Pulmonary artery endothelial cell (primary cell): ENCODE measurements at places on chromosomes 7 and 10. TPM values are rescaled to one million over a fixed set of nuclear protein-coding genes. Genes with fewer than 3 reads are reported as not detected.

DNA sequence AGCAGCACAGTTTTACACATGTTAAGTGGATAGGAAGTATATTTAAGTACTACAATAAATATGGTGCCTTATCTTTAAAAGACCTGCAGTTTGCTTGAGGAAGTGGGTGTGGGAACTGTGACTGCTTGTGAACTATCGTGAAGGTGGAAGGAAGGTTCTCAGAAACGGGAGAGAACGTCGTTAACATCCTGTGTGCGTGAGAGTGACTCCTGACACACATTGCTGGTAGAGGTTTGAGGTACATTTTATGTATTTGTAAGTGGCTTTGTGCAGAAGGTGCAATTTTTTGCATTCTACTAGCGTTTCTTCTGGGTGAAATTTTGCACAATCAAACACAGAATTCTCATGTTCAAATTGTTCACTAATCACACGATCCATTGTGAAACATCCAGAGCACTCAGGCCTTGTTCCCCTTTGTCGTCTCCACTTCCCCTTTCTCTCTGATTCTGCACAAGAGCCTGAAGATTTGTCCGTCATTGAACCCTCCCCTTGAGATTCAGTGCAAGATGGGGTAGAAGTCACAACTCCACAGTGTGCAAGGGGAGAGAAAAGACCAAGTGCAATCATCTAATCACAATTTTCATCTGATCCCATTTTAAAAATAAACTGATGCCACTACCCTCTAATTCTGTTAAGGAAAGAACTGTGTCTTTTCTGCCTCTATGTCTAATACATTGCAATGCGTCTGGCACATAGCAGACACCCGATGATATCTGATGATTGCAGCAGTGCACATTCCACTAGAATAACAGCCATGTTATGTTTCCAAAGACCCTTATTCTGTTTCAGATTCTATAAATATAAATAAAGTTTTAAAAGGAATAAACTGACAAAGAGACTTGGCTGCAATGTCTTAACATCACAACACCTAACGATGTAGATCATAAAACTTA, 279.9 kb downstream of the NEBL start:
- DNase-seq, result no peak

The CCDC186 gene
- total RNA-seq, result 12.8 and 15.7 TPM in 2 replicates

The SEMA3E gene
- 0.04 TPM in 1 of 2 replicates, not detected in the other for total RNA-seq

DNA sequence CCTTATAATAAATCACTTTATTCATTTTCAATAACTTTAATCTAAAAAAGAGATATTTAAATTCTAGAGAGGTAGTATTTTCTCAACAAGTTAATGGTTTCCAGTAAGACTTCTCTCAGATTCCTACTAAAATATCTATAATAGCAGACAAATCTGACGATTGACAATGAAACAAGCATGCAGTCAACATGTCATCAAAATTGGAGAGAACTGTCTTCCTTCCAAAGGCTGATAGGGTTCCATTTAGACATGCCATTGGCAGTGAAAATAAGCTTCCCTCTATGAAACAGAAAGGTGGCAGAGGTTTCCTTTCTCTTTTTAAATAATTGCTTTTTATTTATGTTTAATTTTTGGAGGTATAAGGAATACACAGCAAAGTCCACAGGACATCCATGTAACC, 217.1 kb downstream of the POM121L12 start:
- DNase-seq, result no peak

DNA sequence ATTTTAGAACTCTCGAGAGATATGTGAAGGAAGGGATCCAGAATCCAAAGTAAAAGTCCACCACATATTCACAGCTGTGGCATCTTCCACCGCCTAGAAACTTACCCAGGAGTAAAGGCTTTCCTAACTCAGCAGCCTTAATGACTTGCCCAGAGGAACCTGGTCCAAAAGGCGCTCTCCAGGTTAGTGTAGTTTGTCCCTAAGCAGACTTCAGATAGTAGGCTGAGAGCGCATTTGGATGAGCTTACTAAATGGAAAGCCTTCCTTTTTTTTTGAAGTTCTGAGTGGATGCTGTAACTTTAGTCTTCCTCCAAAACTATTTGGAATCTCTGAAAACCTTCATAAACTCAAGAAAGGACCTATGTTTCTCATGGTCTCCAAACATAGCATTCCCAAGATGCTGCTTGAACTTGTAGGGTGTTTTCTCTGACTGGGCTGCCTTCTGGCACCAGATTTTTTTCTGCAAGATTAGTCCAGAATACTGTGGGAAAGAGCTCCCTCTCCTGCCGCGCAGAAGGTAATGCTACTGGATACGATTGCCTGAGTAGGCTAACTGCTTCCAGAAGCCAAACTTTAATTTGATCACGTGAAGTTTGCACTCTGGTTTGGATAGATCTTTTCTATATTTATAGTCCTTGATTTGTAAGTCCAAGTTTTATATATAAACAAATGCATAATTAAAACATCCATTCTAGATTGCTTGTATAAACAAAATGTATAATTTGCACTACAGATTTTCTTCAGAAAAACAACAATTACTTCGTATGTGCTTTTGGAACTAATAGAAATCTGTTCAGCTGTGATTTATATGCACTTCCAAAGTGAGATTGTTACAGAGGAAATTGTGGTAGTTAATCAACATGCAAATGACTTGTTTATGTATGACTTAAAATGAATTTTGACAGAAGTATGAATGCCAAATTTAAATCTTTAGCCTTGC, 19.6 kb upstream of the GPR37 start:
- peak; percentile 29 for DNase-seq

The INPP5A gene
- total RNA-seq, result 23.9 and 25.4 TPM in 2 replicates

The TMEM72 gene
- total RNA-seq, result not detected in 2 replicates

DNA sequence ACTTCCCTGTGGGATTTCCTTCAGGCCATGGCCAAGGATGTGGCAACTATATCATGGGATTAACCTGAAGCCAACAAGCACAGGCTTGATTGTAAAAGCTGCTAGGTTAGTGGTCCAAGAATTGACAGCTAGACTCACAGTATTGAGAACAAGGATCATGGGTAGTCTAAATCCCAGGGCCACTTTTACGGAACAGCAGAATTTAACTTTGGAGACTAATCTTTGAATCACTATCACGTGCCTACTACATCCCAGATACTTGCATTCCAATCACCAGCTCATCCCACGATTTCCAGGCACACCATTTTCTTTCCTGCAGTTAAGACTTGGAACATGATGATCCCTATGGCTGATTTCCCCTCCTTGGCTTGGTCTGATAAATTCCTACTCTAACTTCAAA, 65.6 kb upstream of the ADO start:
- DNase-seq, result no peak

DNA sequence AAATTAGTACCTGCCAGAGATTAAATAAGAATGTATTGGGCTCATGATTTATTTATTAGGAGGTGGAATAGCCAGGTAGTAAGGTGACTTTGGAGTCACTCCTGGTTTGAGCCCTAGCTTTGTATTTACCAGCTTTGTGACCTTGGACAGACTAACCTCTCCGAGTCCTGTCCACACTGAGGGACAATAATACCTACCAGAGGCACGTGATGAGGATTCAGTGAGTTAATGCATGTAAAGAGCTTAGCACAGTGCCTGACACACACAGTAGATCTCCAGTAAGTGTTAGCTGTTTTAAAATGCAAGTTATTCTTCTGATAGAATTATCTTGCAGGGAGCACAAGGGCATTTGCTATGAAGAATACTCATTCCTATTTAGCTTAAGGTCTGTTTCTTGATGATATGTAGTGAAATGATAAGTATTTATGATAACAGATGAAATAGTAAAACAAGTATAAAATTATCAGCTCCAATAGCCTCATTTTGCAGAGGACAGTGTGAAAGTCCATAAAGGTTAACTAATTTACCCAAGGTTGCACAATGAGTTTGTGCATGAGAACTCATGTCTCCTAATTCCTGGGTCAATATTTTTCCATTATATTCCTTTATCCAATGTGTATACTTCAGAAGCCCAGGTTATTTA, 36.4 kb downstream of the RABGEF1 start:
- no peak for DNase-seq

The TMEM120A gene
- 29.4 and 33.8 TPM in 2 replicates for total RNA-seq

DNA sequence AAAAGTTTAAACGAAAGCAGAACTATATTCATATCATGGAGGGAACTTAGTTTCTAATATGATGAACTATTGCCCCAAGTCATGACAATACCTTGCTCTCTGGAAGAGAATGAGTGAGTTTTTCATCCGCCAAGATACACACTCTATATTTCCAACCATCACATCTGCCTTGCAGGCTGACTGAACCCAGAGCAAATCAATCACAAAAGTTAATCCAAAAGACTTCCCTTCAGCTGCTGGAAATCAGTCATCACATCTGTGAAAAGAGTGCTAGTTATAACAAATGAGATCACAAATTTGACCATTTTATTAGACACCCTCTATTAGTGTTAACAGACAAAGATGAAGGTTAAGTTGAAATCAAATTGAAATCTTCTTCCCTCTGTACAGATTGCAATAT, 261.7 kb upstream of the PRKCQ start:
- no peak for DNase-seq

The IFIT1B gene
- not detected in 2 replicates for total RNA-seq

The MMD2 gene
- total RNA-seq, result not detected in 2 replicates

DNA sequence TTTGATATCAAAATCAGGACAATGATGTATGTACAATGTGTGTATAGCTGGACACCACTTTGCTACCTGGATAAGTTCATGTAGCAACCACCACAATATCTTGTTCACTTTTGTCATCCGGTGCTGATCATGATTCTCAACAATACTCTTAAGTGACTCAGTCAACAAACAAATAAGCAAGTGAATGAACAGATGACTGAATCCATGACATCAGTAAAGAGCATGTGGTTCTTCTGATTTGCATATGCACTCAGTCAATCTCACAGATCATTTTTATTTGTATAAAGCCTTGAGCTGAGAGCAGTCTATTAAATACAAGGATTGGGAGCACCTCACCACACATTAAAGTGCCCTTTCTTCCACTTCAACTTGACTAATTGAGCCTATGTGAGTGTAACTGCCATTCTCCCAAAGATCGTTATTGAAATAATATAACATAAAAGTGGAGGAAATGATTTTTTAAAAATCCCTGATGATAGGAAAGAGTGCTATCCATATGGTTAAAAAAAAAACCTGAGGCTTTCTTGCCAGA, 69.5 kb downstream of the NPSR1 start:
- no peak for DNase-seq

The NUTM2E gene
- 0.04 and 0.07 TPM in 2 replicates for total RNA-seq

The TMEM270 gene
- total RNA-seq, result not detected in 2 replicates

DNA sequence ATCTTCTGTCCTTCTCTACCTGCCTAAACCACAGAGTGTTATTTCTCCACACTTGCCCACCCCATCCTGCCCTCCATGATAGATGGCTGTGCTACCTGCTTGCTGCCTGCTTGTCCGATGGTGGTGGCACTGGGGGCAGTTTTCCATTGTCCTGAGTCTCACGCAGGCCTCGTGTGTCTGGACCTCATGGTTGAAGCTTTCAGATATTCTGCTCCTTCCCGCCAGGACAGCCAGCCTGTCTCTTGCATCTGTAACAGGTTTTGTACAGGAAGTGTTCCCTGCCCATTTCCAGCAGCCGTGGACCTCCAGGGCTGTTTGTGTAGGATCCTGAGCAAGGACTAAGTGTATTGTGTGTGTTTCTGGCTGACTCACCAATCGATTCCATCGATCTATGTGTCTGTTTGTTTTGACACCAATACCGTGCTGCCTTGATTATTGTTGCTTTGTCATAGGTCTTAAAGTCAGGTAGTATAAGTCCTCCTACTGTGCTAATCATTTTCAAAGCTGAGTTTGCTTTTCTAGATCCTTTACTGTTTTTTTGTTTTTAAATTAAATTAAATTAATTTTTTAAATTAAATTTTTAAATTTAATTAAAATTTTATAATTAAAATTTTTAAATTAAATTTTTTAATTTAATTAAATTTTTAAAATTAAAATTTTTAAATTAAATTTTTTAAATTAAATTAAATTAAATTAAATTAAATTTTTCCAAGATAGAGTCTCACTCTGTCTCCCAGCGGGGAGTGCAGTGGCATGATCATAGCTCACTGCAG, 8.5 kb downstream of the IL15RA start:
- DNase-seq, result no peak

DNA sequence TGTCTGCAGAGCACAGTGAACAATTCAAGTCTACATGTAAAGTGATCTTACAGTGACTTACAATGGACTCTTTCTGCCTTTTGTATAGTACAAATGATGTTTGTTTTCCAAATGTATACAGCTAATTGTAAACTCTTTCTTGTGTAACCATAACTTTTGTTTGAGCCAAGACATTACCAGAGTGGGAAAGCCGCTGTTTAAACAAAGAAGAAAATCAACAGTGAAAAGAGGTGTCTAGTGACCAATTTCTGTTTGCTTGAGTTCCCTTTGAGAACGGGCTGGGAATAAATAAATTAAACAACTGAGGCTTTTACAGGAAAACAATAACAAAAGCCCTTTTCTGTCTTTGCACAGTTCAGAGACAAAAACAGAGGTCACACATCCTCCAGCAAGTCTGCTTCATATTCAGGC, 1163.4 kb downstream of the CNTNAP2 start:
- DNase-seq, result no peak

GRCh38 chr7:3682028-3682710, 381.1 kb downstream of the SDK1 start:
- DNase-seq, result no peak

GRCh38 chr10:125783957-125784356, 8.3 kb upstream of the MMP21 start:
- DNase-seq, result no peak

DNA sequence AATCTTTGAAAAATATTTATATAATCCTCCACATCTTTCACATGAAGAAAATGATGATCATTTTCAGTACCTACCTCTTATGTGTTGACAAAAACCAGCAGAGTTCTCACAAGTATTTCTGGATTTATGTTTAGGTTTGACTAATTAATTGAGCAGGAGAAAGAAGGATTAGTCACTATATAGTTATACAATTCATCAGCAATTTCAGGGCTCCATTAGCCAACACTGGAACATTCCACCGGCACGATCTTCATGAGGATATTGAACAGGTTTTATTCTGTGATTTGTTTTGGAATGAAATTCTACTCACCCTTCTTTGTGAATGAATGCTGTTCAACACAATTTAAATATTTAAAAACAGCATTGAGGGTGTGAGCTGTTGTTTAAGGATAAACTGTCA, 163.2 kb downstream of the SEM1 start:
- DNase-seq, result no peak

DNA sequence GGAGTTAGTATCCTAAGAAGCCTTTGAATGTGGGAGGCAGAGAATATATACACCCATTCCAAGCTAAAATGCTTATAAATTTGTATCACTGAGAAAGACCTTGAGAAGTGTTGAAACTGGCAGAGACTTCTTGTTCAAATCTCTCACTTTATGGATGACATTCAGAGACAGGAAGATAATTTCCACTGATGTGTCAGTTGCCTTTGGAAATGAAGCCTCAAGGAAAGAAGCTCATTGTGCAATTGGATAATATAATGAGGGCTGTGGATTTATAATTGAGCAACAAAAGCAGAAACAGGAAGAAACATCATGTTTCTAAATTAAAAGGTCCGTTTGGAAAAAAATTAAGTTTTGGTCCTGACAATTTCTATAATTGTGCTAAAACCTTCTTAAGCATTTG, 789.9 kb upstream of the IGFBP3 start:
- no peak for DNase-seq
